ENCODE measurements at places on chromosomes 7 and 10.
A peak's percentile ranks its signal among the peaks of the same experiment; 100 is the strongest.

DNA sequence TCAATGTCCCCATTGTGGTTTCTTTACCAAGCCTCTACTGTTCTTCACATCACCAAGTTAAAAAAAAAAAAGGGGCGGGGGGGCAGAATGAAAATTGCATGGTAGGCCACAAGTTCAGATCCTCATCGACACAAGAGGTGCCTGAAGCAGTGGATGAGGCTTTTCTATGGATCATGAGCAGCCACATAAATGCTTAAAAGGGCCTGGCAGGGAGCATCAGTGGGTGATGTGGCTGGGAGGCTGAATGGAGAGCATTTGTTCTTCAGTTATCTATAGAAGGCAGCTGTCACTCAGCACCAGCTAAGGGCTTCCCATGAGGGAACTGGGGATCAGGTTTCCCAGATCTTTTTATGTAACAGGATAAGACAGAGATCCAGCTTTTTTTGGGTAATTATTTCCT is 117.9 kb downstream of the CFTR start:
- peak; percentile 9 for DNase-seq

GRCh38 chr10:63766745-63767137 is 245.5 kb downstream of the REEP3 start:
- DNase-seq, result no peak

GRCh38 chr7:103811997-103812396 is 177.5 kb downstream of the RELN start:
- DNase-seq, result no peak

DNA sequence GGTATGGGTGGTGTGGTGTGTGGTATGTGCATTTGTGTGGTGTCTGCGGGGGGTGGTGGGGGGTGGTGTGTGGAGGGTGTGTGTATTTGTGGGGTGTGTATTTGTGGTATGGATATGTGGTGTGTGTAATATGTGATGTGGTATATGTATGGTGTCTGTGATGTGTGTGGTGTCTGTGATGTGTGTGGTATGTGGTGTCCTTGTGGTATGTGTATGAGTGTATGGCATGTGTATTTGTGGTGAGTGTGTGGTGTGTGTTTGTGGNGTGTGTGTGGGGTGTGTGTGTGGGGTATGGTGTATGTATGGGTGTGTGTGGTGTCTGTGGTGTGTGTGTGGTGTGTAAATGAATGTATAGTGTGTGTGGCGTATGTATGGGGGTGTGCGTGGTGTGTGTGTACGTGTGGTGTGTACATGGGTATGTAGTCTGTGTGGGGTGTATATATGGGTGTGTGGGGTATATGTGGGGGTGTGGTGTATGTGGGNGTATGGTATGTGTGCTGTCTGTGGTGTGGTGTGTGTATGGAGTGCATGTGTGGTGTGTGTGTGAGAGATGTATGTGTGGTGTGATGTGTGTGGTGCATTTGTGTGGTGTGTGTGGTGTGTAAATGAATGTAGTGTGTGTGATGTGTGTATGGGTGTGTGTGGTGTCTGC is 27.1 kb upstream of the CHST15 start:
- DNase-seq, result no peak

DNA sequence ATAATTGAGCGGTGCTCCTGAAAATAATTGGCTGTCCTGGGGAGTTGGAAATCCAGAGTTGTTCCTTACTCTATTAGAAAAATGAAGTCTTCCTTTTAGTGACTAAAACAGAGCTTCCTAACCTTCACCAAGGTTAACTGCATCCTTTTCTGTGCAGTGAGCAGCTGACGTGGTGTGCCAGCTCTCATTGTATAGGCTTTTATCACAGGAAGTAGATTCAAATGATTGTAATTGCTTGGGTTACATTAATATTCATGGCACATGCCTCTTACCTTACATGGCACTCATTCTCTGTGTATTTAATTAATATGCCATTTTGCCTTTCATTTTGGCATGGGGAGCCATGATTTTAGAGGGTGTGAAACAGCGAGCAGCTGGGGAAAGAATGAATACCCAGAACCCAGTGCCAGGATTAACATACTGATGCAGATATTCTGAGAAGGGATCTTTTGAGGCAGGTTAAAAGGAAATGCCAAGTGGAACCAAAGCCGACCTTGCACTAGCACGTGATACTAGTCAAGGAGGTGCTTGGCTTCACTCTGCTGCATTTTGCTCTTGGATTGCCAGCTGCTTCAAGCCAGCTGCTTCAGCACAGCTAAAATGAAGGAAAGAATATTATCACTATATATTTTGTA is 115.3 kb downstream of the ST7 start:
- DNase-seq, result peak; percentile 82

- no peak for DNase-seq
Observed at GRCh38 chr7:23687011-23687410, 7.0 kb downstream of the FAM221A start.

GRCh38 chr7:155562106-155562505 is 15.7 kb upstream of the CNPY1 start:
- DNase-seq, result no peak

DNA sequence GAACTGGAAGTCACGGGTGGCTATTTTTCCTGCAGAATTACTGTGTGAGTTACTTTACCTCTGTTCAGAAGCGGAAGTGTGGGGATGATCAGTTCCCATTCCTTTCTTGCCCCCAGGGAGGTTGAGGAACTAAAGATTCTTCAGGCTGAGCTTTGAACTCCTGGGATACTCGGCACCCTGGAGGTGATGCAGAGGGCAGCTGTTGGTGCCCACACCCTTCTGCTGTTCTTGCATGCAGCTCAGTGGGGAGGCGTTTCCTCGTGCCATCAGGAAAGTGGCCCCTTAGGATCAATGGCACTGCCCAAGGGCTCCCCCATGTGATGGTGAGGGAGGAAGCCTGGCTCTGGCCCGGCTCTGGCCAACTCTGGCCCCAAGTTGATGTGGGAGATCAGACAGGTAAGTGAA is 44.7 kb upstream of the MXI1 start:
- DNase-seq, result no peak

DNA sequence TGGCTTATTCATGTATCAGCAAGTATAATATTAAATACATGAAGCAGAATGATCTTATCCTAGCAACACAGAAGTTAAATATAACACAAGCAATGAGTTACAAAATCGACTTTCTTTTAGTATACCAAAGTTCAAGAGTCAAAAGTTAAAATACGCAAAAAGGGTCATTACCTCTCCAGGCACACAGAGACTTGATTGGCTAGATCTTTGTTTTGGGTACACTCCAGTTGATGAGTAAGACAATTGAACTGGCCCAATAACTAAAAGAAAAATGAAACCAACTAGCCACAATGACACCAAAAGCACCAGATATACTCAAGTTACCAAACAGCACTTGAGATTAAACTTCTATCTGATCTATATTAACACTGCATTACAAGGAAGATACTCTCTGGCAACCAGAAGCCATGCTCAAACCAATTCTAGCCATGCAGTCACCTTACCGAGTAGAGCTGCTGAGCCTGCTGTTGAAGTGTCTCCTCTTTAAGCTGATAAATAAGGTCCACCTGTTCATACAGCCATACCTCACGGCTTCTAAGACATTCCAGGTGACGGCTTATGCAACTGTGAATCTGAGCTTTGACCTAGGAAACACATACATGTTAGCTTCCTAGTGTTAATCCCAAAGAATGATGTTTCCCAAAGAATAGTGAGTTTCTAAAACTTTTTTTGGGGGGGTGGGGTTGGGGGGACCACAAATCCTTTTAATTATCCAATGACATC is 15.6 kb downstream of the NCOA4 start:
- DNase-seq, result no peak

DNA sequence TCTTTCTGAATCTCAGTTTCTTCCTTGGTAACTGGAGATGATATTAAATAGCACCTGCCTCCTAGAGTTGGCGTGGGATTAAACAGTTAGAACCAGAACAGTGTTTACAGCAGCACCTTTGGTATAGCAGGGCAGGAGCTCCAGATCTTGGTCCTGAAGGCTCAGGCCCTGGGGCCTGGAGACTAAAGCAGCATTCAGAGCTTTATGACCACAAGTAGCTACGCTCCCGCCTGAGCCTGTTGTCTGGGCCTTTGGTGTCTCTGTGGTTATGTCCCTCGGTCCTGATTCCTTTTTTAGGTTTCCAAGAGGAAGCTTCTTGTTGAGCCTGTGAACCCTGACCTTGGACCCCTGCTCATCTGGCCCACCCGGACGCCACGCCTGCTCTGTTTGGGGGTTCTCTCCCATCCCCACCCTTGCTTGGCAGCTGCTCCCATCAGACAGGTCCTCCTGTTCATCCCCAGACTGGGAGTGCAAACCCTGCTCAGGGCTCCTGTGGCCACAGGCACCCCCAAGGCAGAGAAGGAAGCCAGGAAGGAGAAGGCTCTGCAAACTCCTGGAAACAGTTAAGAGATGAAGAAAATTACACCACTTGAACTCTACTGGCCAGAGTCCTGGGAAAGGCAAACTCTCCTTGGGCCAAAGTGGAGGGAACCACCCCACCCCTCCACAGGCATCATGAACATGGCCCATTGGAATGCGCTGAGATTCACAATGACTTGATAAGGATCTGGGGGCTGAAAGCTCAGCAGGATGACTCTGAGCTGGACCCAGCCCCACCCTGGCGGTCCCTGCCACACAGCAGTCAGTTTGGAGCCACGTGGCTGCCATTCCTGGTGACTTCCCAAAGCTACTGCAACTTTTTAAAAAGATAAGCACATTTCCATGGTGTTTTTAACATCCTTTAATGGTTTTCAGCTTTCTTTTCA is 50.1 kb upstream of the TMEM72 start:
- no peak for DNase-seq

DNA sequence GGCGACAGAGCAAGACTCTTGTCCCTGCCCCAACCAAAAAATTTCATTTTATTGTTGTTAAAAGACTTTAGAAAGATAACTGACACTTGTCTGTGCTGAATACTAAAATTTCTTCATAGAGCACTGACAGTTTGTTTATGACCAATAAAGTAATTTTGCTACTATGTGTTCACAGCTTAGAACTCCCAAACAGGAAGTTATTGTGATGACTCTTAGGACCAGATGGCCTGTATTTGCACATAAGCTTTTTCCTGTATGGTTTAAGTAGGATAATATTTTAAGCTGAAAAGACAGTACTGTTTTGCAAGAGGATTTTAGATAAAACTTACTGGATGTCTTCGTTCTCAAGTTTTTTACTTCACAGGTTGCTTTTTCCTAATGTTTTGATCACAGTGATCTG is 80.7 kb downstream of the MMRN2 start:
- no peak for DNase-seq

GRCh38 chr10:110531687-110532086 is 34.0 kb downstream of the DUSP5 start:
- no peak for DNase-seq

GRCh38 chr10:75707080-75707840 is 275.8 kb downstream of the LRMDA start:
- DNase-seq, result no peak

- no peak for DNase-seq
Observed at GRCh38 chr7:132083126-132083525, 493.1 kb downstream of the PLXNA4 start.

- DNase-seq, result no peak
Observed at GRCh38 chr10:74006269-74006668, 8.4 kb downstream of the VCL start.

DNA sequence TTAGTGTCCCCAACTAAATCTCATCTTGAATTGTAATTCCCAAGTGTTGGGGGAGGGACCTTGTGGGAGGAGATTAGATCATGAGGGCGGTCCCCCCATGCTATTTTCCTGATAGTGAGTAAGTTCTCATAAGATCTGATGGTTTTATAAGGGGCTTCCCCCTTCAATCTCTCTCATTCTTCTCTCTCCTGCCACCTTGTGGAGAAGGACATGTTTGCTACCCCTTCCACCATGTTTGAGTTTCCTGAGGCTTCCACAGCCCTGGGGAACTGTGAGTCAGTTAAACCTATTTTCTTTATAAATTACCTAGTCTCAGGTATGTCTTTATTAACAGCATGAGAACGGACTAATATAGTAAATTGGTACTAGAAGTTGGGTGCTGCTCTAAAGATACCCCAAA is 365.6 kb downstream of the ANKRD7 start:
- peak; percentile 3 for DNase-seq

- DNase-seq, result no peak
Observed at GRCh38 chr7:67621704-67622103, 625.1 kb downstream of the TYW1 start.

GRCh38 chr7:137345799-137346449 is 2.4 kb upstream of the PTN start:
- DNase-seq, result no peak

- DNase-seq, result no peak
Observed at GRCh38 chr7:103143868-103144267, 5.0 kb downstream of the NAPEPLD start.

- no peak for DNase-seq
Observed at GRCh38 chr10:33381451-33382215, 47.2 kb upstream of the NRP1 start.

GRCh38 chr7:6453734-6454133 is 6.0 kb upstream of the DAGLB start:
- DNase-seq, result no peak

GRCh38 chr10:124117833-124118232 is 24.4 kb upstream of the CHST15 start:
- DNase-seq, result no peak

DNA sequence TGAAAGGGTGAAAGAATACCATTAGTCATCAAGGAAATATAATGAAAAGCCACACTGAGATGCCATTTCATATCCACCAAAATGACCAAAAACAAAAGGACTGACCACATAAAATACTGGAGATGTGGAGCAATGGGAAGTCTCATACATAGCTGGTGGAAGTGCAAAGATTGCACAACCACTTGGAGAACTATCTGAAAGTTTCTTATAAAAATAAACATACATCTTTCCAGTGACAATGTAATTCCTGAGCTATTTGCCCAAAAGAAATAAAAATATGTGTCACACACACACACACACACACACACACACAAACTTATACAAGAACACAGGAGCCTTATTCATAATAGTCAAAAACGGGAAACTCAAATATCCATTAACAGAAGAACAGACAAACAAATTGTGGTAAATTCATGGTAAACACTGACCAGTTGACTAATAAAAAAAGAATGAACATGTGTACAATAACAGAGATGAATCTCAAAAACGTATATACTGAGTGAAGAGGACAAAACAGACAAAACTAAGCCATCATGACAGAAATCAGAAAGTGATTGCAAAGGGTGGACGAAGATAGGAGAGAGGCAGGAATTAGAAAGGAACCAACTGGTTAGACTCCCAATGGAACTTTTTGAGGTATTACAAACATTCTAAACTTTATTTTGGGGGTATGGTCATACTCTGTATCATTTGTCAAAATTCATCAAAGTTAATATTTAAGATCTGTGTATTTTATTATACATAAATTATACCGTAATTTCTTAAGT is 21.5 kb downstream of the WASL start:
- DNase-seq, result no peak

GRCh38 chr10:80611481-80612185 is 73.9 kb downstream of the SH2D4B start:
- no peak for DNase-seq

DNA sequence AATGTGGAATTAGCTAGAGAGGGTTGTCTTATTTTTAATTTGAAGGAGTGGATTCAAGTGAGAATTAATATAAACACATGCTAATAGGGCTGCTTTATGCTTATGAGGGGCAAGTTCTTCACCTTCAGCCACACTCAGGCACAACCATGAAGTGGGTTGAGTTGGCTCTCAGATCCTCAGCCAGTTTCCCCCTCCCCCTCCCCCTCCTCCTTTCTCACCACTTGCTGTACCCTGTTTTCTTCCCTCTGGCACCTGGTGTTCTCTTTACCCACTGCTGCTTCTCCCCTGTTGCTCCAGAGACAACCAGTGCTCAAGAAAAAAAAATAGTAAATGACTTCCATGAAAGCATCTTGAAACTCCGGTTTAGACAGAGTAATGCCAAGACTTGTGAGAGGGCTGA is 1083.3 kb downstream of the CNTNAP2 start:
- no peak for DNase-seq

Measured in DMS 273 treated with DMSO at 0.1 percent for 48 hours (cell line).